Activated CD4-positive, alpha-beta T cell treated with anti-CD3 and anti-CD28 coated beads, Interleukin-2, amount 10 ng/mL, durations not matched to agents 24 days and 14 days (primary cell): ENCODE measurements at places on chromosomes 5 and 9. TPM values are rescaled to one million over a fixed set of nuclear protein-coding genes. Genes with fewer than 3 reads are reported as not detected.

DNA sequence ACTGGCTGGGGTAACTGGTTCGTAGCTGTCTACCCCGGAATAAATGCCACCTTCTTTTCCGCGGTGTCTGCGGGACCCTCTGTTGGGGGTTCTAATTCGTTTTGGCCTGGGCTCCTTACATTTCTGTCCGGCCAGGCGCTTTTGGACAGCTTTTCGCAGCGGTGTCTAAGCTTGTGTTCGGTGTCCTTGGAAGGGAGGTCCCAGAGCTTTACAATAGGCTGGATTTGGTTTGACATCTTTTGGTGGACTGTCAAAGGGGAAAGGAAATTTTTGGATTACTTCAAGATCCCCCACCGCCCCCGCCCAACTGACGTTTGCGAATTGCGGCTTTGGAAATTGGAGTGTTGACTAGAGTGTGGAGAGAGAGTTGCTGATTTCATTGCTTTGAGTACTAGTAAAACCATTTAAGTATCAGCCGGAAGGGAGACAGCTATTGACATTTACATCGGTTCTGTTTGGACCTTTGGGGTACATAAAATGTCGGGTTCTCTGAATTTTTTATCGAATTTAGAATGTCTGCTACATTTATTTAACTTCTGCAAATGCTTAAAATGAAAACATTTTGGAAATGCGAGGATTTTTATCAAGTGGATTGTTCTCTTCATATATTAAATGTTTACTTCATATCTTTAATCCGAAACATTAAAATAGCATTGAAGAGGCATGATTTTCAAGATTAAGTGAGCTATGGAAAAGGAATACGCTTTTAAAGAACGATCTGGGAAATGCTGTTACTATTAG is 4.7 kb upstream of the PURA start:
- peaks cover 7% of the 10 kb centered on the region for H3K36me3 ChIP-seq
- peaks cover 54% of the 10 kb centered on the region for H3K27me3 ChIP-seq
- H3K4me3 ChIP-seq: peak overlapping the region; percentile 98
- H3K27ac ChIP-seq: no peak overlapping the region

- H3K27ac ChIP-seq: no peak overlapping the region
- H3K4me3 ChIP-seq: no peak overlapping the region
- DNase-seq: no peak
Measured at GRCh38 chr5:26553079-26553478, 485.3 kb downstream of the CDH9 start.

GRCh38 chr9:17810728-17811571 is 232.1 kb downstream of the SH3GL2 start:
- H3K27ac ChIP-seq: no peak overlapping the region
- H3K36me3 ChIP-seq: no peaks in the 10 kb centered on the region
- H3K4me1 ChIP-seq: no peaks in the 10 kb centered on the region
- H3K27me3 ChIP-seq: no peaks in the 10 kb centered on the region

DNA sequence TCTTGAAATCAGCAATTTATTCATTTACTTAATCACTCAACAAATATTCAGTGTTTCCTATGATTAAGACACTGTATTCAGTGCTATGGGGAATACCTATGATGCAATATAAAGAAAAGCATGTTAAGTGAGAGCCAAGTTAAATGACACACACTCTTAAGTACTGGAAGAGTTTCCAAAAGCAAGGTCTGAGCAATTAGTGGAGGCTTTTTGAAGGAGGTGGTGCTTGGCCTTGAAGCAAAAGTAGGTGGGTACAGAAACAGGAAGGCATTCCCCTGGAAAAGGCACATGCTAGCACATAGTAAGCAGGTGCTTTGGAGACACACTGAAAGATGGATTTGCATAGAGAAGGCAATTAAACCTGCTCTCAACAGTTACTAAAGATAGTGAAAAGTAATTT is 4.0 kb downstream of the TSLP start:
- no peak overlapping the region for H3K27ac ChIP-seq
- no peaks in the 10 kb centered on the region for H3K36me3 ChIP-seq
- no peak for DNase-seq
- H3K4me3 ChIP-seq: no peak overlapping the region
- H3K27me3 ChIP-seq: peaks cover 62% of the 10 kb centered on the region
- peaks cover 22% of the 10 kb centered on the region for H3K4me1 ChIP-seq

GRCh38 chr9:114902786-114903524 is 27.4 kb downstream of the TNFSF8 start:
- peaks cover 76% of the 10 kb centered on the region for H3K36me3 ChIP-seq
- peak overlapping the region; percentile 73 for H3K27ac ChIP-seq
- no peaks in the 10 kb centered on the region for H3K27me3 ChIP-seq
- peaks cover 73% of the 10 kb centered on the region for H3K4me1 ChIP-seq
- peak overlapping the region; percentile 75 for H3K4me3 ChIP-seq
- peak; percentile 85 for DNase-seq

- H3K4me1 ChIP-seq: peaks cover 3% of the 10 kb centered on the region
- no peak overlapping the region for H3K27ac ChIP-seq
- H3K27me3 ChIP-seq: no peaks in the 10 kb centered on the region
- H3K4me3 ChIP-seq: no peak overlapping the region
Measured at GRCh38 chr9:32501868-32502267, 24.1 kb downstream of the RIGI start.

HTR4 gene
- not detected in 2 replicates for total RNA-seq

CCL28 gene
- 7.4 and 7.5 TPM in 2 replicates for total RNA-seq

SLC2A8 gene
- 3.9 and 5.8 TPM in 2 replicates for total RNA-seq

DIPK1B gene
- 1.1 and 1.5 TPM in 2 replicates for total RNA-seq

MROH2B gene
- total RNA-seq: not detected in 2 replicates

SERF1B gene
- total RNA-seq: 17.2 and 20.9 TPM in 2 replicates
